ENCODE measurements at places on chromosomes 7 and 10.

DNA sequence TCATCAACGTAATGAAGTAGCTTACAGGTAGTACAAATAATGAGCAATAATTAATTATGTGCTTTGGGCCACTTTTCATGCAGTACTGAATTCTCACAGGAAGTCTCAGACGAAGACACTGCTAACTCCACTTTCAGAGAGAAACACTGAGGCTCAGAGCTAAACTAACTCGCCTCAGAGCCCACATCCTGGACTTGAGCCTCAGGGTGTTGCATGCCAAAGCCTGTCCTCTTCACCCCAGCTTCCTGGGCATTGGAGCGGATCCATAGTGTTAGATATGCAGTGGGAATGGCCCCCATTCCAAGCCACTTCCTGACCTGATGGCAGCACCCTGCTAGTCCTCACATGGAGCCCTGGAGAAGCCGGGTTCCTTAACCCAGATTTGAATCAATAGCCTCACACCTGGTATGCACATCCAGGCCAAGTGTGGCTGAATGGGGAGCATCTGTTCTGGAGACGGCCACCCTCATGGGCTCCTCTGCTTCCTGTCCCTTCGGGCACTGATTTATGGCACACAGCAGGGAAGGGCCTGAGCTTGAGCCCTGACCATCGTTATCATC lies 265.1 kb upstream of the ZNF32 start:
- no peak for DNase-seq

DNA sequence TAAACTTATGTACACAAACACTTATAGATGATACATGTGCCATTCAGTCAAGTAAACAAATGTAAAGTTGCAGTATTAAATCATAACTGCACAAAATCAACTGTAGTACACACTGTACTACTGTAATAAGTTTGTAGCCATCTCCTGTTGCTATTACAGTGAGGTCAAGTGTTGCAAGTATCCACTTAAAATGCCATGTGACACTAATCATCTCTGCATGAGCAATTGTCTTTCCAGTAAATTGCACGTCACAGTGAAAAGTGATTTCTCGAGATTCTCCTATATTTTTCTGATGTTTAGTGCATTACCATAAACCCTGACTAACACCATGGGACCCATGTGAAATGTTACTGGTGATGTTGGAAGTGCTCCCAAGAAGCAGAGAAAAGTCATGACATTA lies 293.3 kb upstream of the SP4 start:
- DNase-seq, result no peak

- DNase-seq, result no peak
Measured at GRCh38 chr10:74929197-74929596, 102.8 kb downstream of the KAT6B start.

GRCh38 chr10:106566873-106567272 lies 597.6 kb downstream of the SORCS1 start:
- no peak for DNase-seq

DNA sequence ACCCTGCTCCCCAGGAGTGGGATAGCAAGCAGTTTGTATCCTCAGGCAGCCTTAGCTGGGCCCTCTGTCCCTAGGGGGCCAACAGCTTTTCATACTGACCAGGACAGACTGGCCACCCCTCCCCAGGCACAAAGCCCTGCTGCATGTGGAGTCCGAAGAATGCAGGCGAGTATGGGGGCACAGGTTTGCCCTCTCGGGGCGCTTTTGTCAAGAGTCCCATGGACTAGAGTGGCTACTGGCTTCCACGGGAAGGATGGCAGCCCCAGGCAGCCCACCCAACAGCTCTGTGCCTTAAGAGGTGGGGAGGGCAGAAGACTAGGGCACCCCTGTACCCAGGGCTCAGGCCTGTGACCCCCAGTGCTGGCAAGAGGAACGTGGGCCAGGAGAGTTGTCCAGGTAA lies 10.7 kb downstream of the CXCL12 start:
- DNase-seq, result no peak

DNA sequence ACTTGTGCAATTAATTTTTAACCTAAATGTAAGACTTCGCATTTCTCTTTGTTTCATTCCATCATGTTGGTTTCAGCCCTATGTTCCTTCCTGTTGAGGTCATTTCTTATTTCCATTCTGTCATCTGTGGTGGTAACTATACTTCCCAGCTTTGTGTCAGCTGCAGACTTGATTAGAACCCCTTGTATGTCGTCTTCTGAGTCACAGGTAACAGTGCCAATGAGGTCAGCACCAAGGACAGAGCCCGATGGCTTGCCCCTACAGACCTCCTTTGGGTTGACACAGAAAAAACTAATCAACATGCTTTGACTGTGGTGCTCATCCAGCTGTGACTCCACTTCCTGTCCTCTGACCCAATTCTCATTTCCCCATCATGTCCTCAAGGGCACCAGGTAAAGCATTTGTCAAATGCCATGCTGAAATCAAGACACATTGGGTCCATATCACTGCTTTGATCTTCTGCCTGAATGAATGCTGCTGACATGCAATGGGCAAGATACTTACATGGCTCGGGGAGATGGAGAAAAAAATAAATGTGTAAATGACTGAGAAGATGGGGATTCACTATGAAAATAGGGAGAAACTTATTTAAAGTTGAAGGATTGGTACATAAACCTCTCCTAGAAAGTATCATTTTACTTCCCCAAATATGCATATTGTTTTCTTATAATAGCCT lies 25.6 kb upstream of the CRTAC1 start:
- DNase-seq, result no peak

- peak; percentile 49 for DNase-seq
Measured at GRCh38 chr7:5283421-5284303, 919 bp downstream of the SLC29A4 start.

- DNase-seq, result no peak
Measured at GRCh38 chr10:103855852-103856796, 748 bp upstream of the SH3PXD2A start.

GRCh38 chr7:36283711-36284130 lies 105.9 kb upstream of the ANLN start:
- DNase-seq, result peak; percentile 75

- peak; percentile 39 for DNase-seq
Measured at GRCh38 chr7:101235050-101235449, 2.6 kb downstream of the CLDN15 start.

- no peak for DNase-seq
Measured at GRCh38 chr10:113002449-113002777, 52.4 kb downstream of the TCF7L2 start.

DNA sequence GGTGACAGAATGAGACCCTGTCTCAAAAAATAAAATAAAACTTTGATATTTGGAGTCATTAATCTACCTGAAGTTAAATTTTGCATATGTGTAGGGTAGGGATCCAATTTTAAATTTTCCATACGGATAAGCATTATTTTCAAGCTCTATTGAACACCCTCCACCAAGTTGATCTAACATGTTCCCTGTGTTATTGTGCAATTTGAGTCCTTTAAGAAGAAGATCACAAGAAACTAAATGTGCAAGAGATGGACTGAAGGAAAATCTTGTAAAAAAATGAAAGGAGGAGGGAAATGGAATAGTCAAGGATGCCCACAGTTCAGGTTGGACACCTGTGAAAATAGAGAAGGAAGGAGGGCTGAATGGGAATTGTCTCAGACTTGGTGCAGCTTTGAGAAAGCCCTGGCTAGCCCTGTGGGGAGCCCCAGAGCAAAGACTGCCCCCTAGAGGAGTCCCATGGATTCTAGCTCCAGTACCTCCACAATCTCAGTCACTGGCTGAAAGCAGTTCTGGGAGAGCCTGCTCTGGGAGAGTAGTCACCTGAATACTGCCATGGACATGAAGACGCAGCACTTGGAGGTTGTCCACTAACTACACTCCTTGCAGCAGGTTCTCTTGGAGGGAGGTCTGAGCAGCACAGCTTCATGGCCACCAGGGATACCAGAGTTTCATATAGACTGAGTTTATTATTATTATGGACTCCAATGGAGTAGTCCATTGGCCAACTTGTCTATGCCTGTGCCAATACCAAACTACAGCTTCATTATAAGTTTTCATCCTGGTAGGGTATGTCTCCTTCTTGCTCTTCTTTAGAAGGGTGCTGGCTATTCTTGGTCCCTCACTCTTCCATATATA lies 5.7 kb upstream of the TIAL1 start:
- no peak for DNase-seq

DNA sequence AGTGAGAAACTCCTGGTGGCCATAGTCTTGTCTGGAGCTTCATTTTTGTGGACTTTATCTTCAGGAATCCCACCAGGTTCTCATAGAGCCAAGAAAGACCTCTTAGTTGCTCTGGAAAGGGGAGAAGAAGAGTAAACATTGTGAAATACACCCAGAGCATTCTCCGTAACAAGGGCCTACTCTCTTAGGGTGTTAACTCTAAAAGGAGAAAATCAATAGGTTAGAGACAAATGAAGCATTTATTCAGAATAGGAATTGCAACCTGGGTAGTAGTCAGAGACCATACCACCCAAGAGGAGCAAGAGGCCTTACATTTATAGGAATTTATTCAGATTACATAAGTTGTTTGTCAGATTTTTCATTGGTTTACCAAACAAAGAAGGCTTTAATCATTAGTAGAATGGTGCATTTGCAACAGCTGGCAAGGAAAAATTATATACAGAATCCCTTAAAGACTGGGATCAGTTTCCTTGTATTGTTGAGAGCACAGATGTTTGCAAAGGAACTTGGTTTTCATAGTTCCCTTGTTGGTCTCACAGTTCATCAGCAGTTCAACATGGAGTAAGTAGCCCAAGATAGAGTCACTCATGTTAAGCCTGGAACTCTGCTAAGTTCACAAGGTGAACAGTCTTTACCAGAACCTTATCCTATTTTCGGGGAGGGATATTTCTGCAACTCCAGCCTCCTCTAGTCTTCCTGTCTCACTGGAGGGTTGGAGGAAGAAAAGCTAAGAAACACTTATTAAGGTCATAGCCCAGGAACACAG lies 53.2 kb upstream of the TMEM140 start:
- no peak for DNase-seq

DNA sequence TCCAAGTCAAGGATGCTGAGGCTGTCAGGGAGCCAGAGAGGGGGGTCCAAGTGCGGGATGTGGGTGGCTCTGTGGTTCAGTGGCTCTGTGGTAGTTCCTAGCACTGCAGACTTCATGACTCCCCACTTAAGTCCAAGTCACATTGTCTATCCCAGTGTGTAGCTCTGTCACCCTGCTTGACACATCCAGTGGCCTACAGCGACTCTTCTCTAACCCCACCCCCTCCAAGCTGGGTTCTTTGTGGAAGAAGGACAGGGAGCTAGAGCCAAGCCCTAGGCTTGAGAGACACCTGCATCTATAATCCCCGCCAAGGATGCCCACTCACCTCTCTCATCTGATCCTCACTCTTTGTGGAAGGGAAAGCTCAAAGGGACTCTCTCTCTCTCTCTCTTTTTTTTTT lies 57.6 kb downstream of the ADCYAP1R1 start:
- no peak for DNase-seq

DNA sequence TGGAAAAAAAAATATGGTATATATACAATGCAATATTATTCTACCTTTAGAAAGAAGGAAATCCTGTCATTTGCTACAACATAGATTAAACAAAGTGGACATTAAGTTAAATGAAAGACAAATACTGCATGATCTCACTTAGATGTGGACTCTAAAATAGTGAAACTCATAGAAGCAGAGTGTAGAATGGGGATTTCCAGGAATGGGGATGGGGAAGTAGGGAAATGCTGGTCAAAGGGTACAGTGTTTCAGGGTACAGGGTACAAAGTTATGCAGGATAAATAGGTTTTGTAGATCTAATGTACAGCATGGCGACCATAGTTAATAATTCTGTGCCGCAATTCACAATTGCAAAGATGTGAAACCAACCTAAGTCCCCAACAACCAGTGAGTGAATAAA lies 385.5 kb downstream of the SFMBT2 start:
- DNase-seq, result no peak

DNA sequence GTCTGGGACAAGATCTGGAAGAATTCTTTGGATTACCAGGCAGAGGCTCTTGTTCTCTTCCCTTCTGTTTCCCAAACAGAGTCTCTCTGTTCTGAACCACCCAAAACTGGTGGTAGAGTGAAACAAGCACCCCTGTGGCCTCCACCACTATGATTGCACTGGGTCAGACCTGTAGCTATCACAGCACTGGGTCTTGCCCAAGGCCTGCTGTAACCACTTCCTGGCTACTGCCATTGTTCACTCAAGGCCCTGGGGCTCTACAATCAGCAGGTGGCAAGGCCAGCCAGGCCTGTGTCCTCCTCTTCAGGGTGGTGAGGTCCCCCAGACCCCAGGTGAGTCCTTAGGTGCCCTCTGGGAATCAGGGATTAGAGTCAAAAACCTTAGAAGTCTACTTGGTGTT lies 4.1 kb upstream of the LRRC17 start:
- DNase-seq, result no peak

- DNase-seq, result no peak
Measured at GRCh38 chr7:45001826-45002225, 1.8 kb downstream of the CCM2 start.

DNA sequence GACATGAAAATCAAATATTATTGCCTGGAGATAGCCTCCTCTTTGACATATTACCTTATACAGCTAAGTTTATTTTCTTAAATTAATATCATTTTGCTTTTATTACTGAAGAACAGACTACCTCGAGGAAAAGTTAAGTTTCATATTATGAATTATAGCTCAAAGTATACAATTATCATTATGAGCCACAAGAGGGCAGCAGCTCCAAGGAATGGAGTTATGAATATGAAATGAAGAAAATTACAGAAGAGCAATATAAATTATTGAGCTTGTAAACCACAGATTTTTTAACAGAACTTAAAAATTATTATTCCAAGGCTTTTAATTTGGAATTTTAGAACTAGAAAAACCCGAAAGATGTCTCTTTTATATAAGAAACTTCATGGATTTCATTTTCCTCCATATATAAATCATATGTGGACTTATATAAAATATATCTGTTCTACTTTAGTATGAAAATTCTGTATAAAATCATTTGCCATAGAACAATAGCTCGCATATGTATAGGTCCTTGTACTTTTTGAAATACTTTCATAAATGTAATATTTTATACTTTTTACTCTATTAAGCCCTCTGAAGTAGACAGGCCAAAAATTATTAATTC lies 40.1 kb downstream of the IQUB start:
- DNase-seq, result peak; percentile 59

DNA sequence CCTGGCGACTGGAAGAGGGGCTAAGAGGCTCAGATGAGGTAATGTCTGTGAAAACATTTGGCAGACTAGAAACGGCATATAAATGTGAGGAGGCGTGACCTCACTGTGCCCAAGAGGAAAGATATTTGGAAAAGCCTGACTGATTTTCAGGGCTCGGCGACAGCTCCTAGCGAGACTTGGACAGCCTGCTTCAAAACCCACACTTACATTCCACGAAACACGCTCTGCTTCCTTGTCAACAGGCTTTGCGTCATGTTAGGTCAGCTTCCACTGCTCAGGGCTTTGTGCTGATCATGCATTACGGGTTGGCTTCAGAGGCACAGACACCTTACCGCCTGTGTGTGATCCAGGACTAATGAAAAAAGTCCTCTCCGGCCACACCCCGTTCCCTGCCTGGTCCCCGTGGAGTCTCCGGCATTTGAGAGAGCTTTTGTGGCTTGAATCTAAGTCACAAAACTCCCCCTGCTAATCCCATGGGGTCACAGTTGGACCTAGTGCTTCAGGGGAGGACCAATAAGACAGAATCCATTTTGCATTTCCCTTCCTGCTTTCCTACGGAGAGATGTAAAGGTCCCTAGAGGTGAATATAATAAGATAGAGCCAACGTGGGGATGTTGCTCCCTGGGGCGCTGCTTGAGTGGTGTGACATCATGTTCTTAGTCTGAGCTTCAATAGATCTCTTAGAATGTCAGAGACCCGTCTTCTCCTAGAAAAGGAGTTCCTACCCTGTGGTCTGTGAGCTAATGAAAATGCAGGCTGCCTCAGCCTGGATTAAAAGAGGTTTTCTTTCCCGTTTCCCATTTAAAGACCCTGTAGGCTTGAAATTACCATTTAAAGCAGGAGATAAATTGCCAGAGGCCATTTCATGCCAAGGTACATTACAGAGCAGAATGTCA lies 25.5 kb downstream of the FGFBP3 start:
- DNase-seq, result no peak

- no peak for DNase-seq
Measured at GRCh38 chr10:46310143-46310514, 23.3 kb downstream of the ANTXRL start.
